ENCODE measurements at places on chromosomes 5 and 9. TPM values are rescaled to one million over a fixed set of nuclear protein-coding genes. Genes with fewer than 3 reads are reported as not detected.

The TAF11L2 gene
- total RNA-seq, result not detected

DNA sequence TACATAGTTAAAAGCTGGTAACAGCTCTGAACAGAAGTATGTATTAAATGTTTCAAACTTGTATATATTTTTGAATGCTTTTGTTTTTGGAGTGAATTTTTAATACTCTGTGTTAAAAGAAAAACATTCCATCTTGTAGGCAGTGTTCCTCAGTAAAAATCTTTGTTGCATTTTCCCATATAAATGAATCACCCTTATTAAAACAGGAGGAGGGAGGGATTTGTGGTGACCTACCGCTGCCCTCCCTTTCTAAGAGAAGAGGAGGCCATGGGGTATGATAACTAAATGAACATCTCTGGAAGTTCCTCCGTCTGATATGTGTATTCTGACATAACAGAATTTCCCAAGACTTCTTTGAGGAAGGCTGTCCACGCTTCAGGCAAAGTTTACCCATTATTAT is 53.4 kb downstream of the INIP start:
- DNase-seq, result no peak

GRCh38 chr9:86941197-86941596 is 6.1 kb downstream of the GAS1 start:
- DNase-seq, result no peak

The GNA14 gene
- total RNA-seq, result not detected

The CEL gene
- total RNA-seq, result not detected

GRCh38 chr9:89478821-89479668 is 18.9 kb downstream of the SEMA4D start:
- no peak for DNase-seq

GRCh38 chr5:134506054-134507039 is 19.1 kb upstream of the JADE2 start:
- peak; percentile 99 for DNase-seq

DNA sequence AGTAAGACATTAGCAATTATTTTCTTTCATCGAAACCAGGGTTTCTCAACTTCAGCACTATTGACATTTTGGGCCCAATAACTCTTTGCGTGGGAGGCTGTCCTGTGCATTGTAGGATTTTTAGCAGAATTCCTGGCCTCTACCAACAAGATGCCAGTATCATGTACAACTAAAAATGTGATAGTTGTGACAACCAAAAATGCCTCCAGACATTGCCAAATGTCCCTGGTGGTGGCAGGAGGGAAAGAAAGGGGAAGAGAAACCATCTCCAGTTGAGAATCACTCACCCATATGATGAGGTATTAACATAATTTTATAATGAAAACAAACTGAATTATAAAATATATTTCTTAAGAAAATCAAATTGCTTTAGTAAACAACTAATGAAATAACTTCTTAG is 406.1 kb downstream of the RAB3C start:
- no peak for DNase-seq

The FABP6 gene
- 3.9 TPM for total RNA-seq

The CAMLG gene
- 29.8 TPM for total RNA-seq

The SMIM23 gene
- not detected for total RNA-seq

GRCh38 chr5:80077051-80077714 is 42.0 kb downstream of the THBS4 start:
- no peak for DNase-seq

GRCh38 chr9:123868002-123868401 is 61.9 kb downstream of the DENND1A start:
- DNase-seq, result no peak

- no peak for DNase-seq
These were observed 43.7 kb downstream of the TEX10 start for GRCh38 chr9:100308965-100309564.

GRCh38 chr9:133742849-133743444 is 4.8 kb upstream of the SARDH start:
- peak; percentile 58 for DNase-seq

The CCNO gene
- total RNA-seq, result 0.89 TPM

DNA sequence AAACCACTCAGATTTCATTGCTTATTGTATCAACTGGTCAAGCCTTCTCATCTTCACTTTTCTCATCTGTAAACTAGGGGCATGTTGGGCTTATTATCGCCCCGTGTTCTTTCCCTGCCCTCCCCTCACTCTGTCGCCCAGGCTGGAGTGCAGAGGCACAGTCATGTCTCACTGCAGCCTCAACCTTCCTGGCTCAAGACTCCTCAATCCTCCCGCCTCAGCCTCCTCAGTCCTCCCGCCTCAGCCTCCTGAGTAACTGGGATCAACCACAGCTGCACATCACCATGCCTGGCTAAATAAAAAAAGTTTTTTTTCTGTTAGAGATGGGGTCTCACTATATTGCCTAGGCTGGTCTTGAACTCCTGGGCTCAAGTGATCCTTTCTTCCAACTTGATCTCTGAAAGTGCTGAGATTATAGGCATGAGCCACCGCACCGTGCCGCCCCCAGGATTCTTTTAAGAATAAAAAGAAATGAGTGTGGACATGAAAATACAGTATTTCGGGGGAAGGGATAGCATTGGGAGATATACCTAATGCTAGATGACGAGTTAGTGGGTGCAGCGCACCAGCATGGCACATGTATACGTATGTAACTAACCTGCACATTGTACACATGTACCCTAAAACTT is 2.0 kb downstream of the MAML1 start:
- no peak for DNase-seq

The PCDHGA10 gene
- total RNA-seq, result 1.2 TPM

The FCHSD1 gene
- 5.8 TPM for total RNA-seq

The QRFP gene
- total RNA-seq, result not detected

DNA sequence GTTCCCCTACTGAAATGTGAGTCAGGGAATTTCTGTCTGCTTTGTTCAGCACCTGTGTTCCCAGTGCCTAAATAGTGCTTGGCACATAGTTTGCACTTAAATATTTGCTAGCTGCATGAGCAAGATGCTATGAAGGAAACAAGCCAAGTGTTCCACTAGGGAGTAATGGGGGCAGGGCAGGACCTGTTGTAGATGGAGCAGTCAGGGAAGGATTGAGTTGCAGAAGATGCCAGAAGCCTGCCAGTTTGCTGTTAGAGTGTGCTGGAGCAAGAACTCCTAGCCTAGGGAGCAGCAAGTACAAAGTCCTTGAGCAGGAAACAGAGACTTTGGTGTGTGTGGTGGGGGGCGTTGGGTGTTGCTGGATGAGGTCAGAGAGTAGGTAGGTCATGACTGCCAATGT is 87.5 kb downstream of the DAB2IP start:
- no peak for DNase-seq

Data from MG63 (cell line).